ENCODE measurements at places on chromosomes 1 and 21.

DNA sequence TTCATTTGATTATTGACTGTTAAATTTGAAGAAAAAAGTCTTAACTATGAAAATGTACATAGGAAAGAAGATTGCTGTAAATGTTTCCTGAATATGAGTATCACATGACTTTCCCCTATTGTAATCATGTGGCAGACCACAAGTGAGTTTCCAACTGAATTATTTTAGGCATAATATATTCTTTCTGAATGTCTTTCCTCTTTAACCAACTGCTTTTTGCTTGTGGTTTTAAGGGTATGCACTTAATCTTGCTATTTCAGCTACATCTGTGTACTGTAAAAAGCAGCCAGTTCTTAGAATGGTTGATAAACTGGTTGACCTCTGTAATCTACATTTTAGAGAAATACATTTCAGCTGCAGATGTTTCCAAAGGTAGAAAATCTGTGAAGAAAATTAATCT lies 400.7 kb downstream of the NEGR1 start:
- DNase-seq, result no peak

GRCh38 chr1:56986397-56986796 lies 20.6 kb upstream of the C8B start:
- no peak for DNase-seq

DNA sequence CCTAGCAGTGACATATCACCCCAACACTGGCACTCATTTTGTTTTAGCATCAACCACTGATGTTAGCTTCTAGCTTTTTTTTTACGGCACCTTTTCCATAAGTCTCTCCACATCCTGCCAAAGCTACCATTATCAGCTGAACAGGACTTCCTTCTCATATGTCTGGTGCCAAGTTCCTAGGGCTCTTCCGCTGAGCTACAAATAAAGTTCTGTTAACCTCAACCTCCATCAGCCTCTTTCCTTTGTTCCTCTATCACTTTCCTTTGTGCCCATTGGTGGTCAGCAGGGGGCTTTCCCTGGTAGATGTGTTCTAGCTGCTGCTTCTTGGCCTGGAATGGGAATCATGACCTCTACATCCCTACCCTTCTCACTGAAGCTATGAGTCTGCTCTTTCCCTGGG lies 163.8 kb downstream of the FAF1 start:
- DNase-seq, result no peak

- DNase-seq, result no peak
Observed at GRCh38 chr1:74681001-74681400, 7.4 kb upstream of the ERICH3 start.

DNA sequence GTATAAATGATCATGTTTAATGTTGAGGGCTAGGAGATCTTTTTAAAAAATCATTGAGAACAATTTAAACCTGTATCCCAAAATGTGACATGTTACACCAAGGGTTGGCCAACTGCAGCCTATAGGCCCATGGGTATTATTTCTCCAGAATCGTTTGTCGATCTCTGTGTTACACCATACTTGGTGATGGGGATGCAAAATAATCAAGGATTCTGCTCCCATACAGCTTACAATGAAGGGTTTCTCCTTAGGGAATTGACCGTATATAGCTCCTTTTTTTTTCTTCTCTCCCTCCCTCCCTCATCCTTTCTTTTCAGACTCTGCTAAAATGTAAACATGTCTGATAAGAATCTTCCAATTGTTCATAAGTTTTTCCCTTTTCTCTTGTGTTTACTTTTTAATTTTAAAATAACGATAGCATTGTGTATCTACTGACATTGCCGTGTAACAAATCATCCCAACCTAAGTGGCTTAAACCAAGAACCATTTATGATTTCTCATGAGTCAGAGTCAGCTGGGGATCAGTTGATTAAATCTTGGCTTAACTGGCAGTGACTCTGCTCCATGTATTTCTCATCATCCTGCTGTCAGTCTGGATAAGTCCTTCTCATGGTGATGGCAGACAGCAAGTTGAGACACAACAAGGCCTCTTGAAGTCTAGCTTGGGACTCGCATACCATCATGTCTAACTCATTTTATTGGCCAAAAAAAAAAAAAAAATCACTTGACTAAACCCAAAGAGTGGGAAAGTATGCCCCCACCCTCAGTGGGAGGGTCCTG lies 48.0 kb downstream of the MARK1 start:
- no peak for DNase-seq

- DNase-seq, result no peak
Observed at GRCh38 chr21:46098303-46099141, 610 bp downstream of the COL6A2 start.

GRCh38 chr21:37863842-37864241 lies 52.4 kb downstream of the KCNJ6 start:
- no peak for DNase-seq

DNA sequence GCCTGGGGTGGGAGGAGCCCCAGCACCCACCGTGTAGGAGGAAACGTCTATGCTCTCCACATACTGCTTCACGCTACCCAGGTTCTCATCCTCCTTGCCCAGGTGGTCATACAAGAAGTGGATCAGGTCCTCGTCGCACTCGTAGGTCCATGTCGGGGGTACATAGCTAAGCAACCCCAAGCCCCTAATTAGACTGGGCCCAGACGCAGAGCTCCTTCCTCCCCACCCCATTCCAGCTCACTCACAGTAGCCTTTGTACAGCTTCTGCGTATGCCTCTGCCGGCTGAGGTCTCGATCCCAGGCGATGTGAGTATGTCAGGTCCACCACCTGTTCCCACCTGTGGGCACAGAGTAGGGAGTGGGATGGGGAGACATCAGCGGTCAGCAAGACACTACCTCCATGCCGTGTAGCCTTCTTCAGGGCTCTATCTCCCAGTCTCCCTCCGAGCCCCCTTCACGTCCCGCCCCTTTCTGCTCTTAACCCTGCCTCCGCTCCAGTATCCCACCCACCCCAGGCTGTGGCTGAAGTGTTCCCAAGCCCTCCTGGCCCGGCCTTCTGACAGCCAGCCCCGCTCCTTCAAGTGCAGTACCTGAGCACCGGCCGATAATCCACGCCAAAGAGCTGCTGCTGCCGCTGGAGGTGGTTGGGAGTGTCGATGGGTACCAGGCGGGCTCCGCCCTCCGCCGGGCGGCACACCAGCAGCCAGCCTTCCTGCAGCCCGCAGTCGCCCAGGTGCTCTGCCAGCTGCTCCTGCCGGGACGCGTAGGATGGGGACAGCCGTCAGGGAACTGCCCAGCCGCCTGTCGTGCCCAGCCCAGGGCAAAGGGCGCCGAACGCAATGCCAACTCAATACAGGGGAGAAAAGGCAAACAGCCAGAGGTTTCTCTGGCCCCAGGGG lies 919 bp downstream of the HECTD3 start:
- no peak for DNase-seq

GRCh38 chr1:50183378-50184133 lies 74.8 kb downstream of the ELAVL4 start:
- no peak for DNase-seq

- no peak for DNase-seq
Observed at GRCh38 chr1:154657556-154657955, 49.6 kb upstream of the ADAR start.

GRCh38 chr1:103266036-103266435 lies 157.7 kb upstream of the COL11A1 start:
- no peak for DNase-seq

DNA sequence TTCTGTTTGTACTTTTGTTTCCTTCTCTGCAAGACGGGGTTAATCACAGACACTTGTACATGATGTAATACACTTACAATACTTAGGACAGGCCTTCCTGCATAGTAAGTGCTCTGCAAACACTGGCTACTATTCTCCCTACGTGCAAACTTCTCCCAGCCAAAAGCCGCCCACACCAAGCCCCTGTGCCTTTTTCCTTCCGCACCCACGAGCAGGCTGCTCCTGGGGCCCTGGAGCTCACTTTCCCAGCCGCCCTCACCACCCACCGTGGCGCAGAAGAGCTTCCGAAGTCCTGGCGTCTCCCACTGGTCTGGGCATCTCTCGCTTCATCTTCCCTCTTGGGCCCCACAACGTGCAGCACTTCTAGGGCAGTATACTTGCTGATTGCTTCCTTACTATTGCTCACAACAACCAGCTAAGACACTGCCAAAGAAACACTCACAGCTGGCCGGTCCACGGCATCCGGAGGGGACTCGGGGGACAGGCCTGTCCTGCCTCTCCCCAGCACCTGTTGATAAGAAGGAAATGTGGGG lies 22.5 kb upstream of the GPR157 start:
- no peak for DNase-seq
